BJ (cell line): ENCODE measurements at places on chromosomes 7 and 10.

DNA sequence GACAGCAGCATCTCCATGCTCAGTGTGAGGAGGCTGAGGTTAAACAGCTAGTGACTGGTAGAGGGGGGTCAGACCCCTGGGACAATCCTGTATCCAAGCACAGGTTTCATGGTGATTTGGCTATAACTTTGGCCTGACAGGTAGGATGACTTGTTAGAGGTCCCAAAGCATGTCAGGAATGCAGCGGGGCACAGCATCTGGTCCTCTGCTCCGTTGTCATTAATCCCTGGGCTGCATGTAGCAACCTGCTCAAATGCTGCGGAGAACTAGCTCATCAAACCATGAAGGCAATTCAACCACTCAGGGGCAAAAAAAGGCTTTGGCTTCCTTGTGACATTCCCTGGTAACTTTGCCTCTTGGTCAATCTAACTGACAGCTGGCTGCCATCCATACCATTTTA lies 26.8 kb downstream of the WNT2 start:
- no peak for DNase-seq

DNA sequence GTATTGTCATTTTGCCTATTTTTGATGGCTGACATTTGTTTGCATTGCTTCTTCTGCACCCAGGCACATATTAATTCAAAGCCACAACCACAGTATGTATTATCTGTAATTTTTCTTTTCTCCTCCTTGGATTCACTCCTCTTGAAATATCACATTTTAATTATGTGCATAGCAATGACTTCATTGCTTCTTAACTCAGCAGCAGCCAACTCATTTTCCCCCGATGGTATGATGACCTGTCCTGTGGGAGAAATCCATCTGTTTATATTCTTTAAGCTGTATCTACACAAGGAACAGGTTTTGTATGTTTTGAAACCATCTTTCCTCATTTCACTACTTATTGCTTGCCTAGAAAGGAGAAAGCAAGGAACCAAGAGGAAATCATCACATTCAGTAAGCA lies 588.8 kb downstream of the INHBA start:
- DNase-seq, result no peak

DNA sequence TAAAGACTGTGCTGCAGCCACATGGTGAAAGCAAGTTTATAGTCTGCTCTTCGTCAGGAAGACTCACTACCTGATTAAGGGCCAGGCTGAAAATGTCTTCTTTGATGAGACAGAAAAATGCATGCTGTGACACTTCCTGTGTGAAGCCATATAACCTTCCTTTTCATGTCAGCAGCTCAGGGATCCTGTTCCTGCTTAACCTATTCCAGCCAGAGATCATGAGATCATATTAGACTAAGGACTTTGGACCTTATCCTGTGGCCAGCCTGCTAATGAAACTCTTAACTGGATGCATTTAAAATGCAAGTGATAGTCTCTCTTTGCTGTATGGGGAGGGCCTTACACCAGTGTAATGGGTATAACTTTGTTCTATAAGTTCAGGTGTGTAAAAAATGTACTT lies 165.2 kb downstream of the PTEN start:
- DNase-seq, result no peak

DNA sequence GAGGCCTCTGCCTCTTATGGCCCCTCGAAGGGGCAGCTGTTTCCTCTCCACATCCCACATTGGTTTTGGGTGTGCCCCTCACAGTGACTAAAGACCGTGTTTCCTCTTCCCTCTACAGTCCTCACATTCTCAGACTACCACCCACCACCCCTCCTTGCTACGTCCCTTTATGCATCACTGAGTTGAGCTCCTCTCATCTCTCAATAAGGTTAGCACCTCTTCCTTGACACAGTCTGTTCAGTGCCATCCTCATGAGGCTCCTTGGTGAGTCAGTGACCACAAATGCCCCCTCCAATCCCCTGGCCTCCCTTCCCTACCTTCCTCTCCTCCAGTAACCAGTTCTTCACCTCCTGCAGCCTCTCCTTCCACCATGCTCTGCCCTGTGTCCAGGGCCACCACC lies 239.1 kb upstream of the MYO3A start:
- no peak for DNase-seq

DNA sequence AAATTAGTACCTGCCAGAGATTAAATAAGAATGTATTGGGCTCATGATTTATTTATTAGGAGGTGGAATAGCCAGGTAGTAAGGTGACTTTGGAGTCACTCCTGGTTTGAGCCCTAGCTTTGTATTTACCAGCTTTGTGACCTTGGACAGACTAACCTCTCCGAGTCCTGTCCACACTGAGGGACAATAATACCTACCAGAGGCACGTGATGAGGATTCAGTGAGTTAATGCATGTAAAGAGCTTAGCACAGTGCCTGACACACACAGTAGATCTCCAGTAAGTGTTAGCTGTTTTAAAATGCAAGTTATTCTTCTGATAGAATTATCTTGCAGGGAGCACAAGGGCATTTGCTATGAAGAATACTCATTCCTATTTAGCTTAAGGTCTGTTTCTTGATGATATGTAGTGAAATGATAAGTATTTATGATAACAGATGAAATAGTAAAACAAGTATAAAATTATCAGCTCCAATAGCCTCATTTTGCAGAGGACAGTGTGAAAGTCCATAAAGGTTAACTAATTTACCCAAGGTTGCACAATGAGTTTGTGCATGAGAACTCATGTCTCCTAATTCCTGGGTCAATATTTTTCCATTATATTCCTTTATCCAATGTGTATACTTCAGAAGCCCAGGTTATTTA lies 36.4 kb downstream of the RABGEF1 start:
- DNase-seq, result no peak

DNA sequence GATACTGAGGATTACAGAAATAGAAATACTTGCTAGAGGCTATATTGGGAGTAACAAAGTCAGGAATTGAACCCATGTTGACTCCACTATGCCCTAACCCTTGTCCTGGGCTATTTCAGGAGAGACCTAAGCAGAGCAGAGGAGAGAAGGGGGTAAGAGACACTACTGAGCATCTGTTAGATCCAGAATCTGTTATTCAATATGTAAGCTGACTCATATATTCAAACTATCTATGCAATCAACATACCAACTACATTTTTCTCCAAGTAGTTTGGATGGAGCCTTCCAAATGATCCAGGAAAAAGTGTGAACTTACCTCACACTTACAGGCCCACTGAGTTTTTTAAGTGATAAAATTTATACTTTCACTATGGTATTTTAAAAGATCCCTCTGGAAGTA lies 216.1 kb downstream of the IMMP2L start:
- DNase-seq, result no peak

GRCh38 chr10:35422228-35422627 lies 85.9 kb downstream of the CCNY start:
- no peak for DNase-seq

DNA sequence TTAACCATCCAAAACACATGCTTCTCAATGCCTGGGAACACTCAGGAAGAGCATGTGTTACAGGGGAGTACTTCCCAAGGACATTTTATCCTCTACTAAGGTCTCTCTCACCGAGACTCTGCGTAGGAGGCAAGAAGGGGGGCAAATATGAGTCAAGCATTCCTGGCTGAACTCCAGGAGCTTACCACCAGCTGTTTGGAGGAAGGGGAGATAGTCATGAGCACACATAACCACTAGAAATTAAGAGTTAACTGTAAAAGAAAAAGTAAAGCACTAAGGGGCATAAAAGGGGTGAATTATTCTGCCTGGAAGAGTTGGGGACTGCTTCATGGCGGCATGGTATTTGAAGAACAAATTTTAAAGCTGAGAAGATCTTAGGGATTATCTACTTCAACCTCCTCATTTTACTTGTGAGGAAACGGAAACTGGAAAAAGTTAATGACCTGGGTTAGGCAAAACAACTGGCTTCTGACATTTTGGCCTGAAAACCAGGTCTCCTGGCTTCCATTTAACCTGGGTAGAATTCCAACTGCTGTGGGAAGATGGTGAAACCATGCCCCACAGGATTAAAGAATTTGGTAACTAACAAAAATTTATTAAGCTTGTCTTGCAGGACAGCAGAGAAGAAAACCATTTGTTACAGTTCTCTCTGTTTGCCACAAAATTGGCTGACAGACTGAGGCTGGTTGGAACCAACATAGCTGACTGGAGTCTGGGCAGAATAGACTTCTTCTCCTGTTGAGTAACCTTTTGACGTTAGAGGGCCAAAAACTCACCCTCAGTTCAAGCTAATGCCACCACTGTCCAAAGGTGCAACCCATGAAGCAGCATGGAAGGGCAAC lies 85.5 kb downstream of the SLC25A13 start:
- DNase-seq, result peak; percentile 33

GRCh38 chr7:69868921-69869320 lies 270.6 kb downstream of the AUTS2 start:
- no peak for DNase-seq

- no peak for DNase-seq
Measured at GRCh38 chr7:89559596-89559995, 594.7 kb upstream of the STEAP1 start.

GRCh38 chr10:93259126-93259525 lies 185.4 kb downstream of the CYP26A1 start:
- DNase-seq, result no peak

DNA sequence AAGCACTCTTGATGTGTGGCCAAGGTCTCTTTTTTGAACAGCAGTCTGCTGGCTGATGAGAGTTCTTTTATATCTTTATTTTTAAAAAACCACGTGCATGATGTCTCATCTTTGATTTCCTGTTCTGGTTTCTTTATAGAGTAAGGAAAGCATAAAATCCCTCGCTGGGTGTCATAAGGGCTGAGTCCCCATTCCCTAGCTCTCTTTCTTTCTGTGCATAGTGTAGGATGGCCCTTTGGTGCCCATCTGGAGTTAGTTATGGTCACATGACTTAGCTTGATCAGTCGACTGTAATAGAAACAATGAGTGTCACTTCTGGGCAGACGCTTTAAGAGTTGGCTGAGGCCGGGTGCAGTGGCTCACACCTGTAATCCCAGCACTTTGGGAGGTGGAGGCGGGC lies 38.5 kb downstream of the GHRHR start:
- DNase-seq, result no peak

DNA sequence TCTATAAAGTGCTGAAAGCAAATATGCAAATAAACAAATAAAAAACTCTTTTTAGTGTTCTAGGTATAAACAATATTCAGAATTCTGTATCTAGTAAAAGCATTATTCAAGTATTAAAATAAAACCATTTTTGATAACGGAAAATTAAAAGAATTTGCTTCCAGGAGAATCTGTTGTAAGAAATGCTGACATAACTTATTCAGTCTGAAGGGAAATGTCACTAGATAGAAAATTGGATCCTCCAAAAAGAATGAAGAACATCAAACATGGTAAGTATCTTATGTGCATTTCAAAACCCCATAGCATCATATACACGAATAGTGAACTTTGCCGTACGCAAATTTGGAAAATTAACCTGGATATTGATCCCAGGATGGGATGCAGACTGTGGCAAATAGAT lies 506.7 kb downstream of the GLRX3 start:
- no peak for DNase-seq

DNA sequence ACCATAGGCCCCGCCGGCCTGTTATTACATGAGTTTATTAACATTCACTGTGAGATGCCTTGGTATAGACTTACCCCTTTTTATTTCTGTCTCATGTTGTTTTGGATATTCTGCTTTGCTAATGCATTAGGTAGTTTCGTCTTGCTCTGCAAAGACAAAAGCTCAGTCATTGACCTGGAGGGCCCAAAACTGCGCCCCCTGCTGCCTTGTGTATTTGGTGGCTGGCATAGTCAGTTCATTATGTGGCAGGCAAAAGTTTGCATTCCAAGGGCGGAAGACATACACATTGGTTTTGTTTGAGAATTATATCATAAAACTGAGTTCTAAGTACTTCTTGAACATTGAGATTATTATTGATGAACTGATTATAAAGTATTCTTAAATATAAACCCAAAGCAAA lies 372.5 kb downstream of the SDK1 start:
- no peak for DNase-seq

GRCh38 chr7:95508780-95509179 lies 23.0 kb downstream of the ASB4 start:
- no peak for DNase-seq

DNA sequence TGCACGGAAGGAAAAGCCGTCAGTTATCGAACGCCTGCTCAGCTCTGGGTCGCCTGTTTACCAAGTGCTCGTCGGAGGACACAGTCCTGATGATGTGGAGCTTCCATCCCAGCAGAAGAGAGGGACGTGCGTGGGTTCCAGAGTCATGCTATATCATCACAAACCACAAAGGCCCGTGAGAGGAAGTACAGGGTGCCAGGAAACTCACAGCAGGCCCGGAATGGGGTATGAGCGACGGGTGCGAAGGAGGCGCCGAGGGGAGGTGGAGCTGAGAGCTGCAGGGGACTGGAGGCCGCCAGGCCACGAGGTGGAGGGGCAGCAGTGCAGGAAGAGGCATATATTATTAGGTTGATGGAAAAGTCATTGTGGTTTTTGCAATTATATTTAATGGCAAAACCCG lies 102.5 kb downstream of the ACTR3B start:
- DNase-seq, result no peak

GRCh38 chr10:44859546-44860285 lies 51.4 kb upstream of the TMEM72 start:
- no peak for DNase-seq

DNA sequence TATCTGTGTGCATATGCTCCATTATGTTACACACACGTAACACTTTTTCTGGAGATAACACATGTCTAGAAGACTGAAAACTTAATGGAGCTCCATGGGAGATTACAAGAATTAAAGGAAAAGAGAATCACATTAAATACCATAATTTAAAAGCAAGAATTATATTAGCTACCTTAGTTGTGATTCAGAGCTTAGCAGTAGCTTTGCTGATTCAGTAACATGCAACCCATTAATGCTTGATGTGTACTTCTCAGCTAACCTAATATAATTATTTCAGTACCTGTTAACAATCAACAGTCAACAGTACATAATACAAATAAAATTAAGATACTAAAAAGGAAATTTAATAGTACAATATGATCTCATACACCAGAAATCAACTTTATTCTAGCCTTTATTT lies 73.8 kb upstream of the GPR22 start:
- no peak for DNase-seq

DNA sequence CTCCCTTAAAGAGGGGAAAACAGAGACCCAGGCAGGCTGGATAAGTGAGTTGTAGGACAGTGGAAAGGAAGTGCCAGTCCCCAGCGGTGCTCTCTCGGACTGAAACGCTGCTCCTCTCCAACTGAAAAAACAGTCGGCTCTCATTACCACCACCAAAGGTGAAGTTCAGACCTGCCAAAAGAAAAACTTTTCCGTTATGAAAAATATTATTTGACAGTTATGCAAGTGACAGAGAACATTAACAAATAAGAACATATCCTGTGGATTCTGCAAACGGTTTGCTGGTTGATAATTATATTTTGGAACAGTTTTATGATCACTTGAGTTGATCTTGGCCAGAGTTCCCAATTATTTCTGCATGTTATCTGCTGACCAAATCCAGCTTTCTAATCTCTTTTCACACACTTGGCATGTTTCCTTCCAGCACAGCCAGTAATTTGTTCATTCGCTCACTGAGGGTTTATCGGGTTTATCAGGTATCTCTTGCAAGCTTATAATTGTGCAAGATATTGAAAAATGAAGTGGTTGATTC lies 82.6 kb downstream of the PTPRE start:
- DNase-seq, result no peak

DNA sequence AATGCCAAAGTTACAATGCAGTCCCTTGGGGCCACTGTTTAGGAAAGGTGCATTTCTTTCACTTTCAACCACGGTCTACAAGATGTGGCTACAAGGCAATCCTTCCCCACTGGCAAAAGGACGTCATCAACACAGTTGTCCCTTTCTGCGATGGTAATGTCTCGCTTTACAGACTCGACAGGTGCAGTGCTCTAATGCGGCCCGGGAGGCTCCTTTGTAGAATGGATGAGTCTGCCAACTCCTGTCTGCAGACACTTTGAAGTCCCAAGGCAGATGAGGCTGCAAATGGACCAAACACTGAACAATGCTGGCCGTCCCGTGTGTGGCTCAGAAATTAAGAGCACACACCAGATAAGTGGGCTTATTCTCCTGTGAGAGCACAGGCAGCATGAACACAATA lies 133.7 kb downstream of the PIP4K2A start:
- DNase-seq, result no peak
